Hematopoietic multipotent progenitor cell treated with erythropoietin and hydrocortisone succinate and interleukin-3 and kit ligand, for 4 days (in vitro differentiated cells): ENCODE measurements at places on chromosomes 2 and 18.

DNA sequence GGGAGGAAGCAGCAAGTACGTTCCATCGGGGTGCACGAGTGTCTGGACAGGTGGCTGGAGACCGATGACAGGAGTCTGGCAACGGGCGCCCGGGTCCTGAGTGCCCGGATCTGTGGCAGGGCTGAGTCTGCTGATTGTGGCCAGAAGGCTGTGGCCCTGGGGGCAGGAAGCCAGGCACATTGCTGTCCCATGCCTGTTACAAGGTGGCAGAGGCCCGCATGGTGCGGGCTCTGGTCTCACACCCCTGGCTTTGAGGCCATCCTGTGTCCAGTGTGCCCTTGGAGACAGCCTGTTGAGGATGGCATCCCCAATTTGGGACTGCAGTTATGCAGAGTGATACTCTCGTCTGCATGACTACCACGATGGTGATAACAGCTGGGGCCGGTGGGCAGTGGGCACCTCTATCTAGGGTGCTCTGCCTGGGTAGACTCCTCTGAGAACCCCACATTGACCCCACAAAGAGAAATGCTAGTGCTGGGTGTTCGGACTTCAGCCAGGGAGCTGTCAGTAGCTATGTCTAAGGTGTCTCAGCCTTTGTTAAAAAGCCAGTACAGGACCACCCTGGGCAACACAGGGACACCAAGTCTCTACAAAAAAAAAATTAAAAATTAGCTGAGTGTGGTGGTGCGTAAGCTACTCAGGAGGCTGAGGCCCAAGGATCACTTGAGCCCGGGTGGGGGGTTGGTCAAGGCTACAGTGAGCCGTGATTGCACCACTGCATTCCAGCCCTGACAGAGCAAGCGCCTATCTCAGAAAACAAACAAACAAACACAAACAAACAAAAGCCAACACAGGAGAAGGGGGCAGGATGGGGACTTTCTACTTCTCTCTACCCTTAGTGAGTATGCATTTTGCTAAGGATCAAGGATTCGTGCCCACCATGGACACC lies 88.3 kb downstream of the RHOB start:
- DNase-seq, result no peak

DNA sequence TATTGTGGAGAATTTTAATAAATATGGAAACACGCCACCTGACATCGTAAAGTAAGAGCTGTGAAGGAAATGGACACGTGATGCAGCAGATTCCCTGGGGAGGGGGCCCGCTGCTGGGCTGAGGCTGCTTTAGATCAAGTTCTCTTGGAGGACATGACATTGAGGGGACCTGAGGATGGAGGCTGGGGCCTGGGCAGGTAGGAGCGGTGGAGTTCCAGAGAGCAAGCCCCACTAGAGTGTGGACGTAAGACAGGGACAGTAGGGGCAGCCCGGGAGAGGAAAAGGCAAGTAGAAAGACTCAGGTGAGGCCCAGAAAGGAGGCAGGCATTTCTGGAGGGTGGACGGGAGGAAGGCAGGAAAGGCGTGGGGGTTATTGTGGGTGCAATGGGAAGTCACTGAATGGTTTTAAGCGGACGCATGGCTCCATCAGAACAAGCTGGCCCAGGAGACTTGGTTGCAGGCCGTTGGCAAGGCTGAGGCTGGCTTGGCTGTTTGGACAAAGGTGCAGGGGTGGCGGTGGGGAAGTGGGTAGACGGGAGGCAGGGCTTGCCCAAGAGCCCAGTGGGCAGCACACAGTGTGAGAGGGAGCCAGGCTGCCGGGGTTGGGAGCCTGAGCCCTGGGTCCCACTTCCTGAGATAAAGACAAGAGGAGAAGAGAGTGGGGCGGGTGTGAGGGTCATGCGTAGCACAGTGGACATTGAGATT lies 15.7 kb downstream of the SIGLEC15 start:
- no peak for DNase-seq

DNA sequence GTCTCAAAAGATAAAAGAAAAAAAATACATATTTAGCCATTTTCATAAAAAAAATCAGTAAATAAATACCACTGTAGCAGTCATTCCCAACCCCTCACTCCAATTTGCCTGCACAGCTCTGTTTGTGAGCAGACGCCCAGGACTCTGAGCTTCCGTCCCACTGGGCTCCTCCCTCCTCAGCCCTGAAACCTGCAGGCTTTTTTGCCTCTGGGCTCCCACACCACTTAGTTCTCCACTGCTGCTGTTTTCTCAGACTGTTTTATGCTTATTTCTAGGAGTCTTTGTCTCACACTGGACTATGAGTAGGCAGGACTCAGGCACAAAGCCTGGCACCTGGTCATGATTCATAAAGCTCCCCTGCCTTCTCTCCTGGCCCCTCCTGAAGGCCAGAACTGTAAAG lies 6.1 kb upstream of the CXCR1 start:
- no peak for DNase-seq

DNA sequence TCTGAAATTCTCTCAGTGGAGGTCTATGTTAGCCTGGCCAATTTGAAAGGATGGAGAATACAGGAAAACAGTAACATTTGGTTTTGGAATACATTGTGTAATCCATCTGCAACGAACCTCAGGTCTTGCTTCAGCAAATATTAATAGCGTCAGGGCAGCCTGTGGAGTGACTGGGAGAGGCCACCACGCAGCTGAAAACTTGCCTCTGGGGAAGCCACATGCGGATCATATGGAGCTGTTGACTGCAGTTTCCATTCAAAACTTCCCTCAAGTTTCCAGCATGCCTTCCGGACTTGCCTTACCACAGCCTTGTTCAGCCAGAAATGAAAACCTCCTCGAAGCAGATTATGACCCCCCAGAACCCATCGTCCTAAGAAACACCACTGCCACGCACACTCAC lies 25.7 kb downstream of the BCL11A start:
- DNase-seq, result no peak

DNA sequence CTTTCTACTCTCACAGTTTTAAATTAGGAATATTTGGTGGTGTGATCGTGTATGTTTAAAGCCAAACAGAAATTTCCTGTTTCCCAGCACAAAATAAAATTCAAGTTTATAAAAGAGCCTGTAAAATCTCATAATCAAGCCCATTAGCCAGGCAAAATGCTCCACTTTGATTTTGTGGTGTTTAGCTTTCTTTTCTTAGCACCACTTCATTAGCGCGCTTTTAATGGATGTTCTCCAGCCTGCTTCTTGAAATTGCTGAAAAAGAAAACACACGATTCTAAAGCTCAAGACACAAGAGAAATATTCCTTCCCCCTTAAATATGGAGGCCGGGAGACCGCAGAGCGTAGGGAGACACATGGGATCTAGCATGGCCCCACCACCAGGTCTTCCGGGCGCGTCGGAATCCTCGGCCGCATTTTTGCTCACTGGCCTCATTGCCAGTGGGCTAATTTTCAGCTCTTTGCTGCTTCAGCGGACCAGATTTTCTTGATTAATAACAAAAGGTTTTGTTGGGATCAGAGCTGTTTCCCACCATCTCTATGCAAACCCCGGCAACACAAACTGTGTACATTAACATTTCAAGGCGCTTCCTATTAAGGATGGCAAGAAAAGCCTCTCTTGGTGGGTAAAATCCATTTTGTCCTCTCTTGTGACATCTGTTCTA lies 40.4 kb upstream of the ID2 start:
- no peak for DNase-seq

GRCh38 chr18:23731861-23732260 lies 42.6 kb downstream of the LAMA3 start:
- DNase-seq, result no peak

GRCh38 chr2:201257381-201257955 lies 2.9 kb upstream of the CASP8 start:
- peak; percentile 91 for DNase-seq

DNA sequence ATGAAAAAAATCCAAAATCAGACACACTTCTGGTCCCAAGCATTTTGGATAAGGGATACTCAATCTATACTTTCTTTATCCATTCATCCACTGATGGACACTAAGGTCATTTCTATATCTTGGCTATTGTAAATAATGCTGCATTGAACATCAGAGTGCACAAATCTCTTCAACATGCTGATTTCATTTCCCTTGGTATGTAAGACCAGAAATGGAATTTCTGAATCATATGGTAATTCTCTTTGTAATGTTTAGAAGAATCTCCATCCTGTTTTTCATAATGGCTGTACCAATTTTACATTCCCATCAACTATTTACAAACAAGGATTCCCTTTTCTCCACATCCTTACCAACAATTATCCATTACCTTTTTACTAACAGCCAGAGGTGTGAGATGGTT lies 33.7 kb upstream of the MCM6 start:
- no peak for DNase-seq

DNA sequence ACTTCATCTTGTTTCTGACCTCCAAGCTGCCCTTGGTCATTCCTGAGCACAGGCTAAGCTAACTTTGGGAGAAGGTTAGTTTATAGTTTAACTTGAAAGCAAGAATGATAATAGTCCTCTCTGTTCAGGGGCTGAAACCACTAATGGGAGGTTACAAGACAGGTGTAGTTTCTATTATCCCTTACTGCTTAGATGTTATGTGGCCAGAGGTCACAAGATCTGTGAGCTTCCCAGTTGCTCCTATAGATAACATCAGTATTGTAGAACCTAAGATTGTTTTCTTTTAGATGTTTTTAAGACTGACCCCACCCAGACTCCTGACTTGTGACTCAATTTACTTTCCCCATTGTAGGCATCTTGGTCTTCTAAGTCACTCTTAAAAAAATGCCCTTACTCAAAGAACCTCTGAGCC lies 94.8 kb upstream of the LPIN2 start:
- DNase-seq, result no peak

DNA sequence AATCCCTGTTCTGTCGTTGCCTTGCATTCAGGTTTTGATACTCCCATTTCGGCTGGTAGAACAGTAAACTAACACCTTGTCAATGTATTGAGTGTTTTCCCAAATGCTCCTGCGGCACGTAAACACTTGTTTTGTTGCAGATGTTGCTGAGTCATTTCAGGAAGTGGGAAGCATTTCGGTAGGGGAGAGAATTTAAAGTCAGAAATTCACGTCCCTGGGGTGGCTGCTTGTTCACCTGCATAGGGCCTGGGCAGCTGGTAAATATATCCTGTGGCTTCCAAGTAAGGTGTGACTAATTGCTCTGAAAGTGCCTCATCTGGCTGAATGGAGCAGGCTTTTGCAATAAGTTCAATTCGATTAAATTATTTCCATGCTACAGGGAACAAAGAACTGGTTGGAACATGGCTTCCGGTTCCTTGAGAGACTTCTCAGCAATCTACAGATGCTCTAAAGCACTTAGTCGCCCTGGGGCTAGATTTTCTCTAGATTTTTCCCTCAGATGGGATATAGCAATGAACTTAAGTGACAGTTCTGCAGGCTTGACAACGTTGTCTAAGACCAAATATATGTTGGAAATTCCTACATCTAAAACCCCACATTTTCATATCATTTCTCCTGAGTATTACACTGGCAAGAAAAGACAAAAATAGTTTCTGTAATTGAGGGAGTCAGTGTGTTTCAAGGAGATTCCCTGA lies 5.2 kb downstream of the GALR1 start:
- DNase-seq, result no peak

- no peak for DNase-seq
Measured at GRCh38 chr2:180075870-180076269, 68.8 kb upstream of the CWC22 start.

GRCh38 chr2:207711750-207712530 lies 500 bp downstream of the CCNYL1 start:
- peak; percentile 54 for DNase-seq

GRCh38 chr18:44582456-44582855 lies 98.2 kb upstream of the SETBP1 start:
- no peak for DNase-seq

DNA sequence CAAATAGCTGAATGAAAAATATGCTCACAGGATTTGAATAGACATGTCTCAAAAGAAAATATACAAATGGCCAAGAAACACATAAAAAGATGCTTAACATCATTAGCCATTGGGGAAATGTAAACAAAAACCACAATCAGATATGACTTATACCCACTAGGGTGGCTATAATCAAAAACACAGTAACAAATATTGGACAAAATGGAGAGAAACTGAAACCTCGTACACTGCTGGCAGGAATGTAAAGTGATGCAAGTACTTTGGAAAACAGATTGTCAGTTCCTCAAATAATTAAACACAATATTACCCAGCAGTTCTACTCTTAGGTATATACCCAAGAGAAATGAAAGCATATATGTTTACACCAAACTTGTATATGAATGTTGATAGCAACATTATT lies 213.0 kb downstream of the PHLPP1 start:
- DNase-seq, result no peak

DNA sequence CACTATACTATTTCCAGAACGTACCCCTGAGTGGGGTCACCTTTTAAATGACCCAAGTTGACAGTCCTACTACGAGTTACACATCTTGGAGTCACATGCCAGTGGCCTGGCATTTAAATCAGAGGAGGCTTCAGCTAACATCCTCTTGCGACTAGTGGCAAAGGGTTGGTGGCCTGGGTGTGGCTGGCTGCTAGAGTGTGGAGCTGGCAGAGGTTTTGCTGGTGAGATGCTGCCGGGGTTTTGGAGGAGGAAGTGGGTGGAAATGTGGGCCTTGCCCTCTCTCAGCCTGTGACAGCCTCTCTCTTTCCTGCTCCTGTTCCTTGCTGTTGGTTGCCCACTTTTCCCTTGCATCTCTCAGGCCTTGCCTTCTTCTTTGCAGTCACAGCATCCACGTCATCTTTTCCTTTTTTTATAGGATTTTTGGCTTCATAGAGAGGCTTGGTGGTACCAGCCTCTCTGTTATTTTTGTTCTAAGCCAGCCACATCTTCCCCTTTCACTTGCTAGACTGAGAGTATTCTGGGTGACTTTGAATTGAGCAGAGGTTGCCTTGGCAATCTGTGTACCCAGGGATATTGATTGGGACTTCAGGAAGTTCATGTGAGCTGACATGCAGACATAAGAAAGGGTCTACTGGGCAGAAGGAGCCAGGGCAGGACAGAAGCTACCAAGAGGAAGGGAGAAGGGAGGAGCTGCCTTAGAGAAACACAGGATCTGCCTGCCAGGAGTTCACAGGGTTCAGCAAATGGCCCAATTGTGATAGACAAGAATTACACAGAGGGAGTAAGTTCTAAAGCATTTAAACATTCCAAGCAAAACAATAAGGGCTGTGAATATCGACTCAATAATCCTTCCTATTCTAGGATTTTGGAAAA lies 55.4 kb downstream of the CDC42EP3 start:
- peak; percentile 78 for DNase-seq

DNA sequence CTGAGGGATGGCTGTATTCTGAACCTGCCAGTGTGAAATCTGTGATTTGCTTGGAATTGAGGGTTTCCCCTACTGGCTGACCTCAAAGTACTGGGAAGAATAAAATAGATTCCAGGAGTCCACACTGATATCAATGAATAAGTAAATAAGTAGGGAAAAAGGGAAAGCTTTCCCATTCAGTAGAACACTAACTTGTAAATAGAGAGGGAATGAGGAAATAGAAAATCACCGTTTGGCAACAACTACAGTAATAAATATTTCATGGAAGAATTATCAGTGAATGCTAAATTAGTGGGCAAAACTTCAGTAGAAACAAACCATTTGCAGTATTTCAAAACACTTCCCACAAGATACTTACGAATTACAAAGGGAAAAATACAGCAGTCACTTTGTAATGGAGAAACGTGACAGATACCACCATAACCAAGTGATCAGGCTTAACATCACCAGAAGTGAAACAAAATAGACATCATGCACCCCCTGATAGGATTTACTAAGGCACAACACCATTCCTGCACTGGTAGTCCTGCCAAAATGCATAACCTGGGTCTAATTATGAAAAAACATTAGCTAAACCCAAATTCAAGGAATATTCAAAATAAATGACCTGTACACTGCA lies 88.5 kb downstream of the ICA1L start:
- no peak for DNase-seq
